NCI-H1092 treated with DMSO at 0.1 percent for 48 hours (cell line): ENCODE measurements at places on chromosomes 1 and 21.
A peak's percentile ranks its signal among the peaks of the same experiment; 100 is the strongest.

- no peak for DNase-seq
These were observed 95.3 kb downstream of the NAV1 start for GRCh38 chr1:201634261-201634660.

DNA sequence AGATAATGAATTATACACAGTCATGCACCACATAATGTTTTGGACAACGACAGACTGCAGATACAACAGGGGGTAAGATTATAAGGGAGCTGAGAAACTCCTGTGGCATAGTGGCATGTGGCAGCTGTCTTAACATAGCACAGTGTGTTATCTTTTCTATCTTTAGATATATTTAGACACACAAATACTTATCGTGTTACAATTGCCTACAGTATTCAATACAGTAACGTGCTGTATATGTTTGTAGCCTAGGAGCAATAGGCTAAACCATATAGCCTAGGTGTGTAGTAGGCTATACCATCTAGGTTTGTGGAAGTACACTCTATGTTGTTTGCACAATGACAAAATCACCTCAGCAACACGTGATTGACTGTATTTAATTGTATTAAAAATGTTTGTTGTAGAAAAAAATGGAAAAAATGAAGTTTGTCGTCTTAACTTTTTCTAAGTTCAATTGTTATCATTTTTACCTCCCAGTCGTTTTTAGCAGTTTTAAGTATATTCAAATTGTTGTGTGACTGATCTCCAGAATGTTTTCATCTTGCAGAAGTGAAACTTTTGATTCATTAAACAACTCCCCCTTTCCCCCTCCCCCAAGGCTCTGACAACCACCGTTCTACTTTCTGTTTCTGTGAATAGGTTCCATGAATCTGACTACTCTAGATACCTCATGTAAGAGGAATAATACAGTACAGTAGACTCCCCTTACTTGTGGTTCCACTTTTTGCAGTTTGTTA lies 351.0 kb upstream of the B3GALT2 start:
- no peak for DNase-seq

DNA sequence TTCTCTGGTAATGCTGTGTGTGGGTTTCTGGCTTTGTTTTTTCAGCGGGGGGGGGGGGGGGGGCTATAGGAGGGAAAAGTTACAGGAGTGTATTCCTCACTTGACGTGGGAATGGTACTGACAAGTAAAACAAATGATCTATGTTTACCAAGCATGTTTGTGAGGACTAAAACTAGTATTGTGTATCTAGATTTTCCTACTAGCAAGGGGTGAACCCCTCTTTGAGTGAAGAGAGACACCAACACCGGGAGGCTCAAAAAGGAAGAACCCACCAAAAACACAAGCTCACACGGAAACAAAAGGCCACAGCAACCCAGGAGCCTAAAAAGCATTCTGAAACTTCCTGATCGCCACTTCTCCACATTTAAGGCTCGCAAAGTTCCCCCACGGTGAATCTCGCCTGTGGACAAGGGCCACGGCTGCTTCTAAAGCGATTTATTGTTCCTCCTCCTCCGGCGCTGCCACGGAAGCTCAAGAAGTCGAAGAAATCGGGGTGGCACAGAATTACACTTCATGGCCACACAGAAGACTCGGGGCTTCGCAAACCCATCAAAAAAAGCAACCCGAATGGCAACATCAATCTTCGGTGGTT lies 703 bp downstream of the PUM1 start:
- peak; percentile 73 for DNase-seq

- DNase-seq, result no peak
These were observed 103.4 kb downstream of the ETS2 start for GRCh38 chr21:38909109-38909508.

- no peak for DNase-seq
These were observed 119.4 kb upstream of the PRMT6 start for GRCh38 chr1:106937104-106937503.

- DNase-seq, result peak; percentile 89
These were observed 9.5 kb downstream of the SIPA1L2 start for GRCh38 chr1:232620356-232620969.

- DNase-seq, result no peak
These were observed 21.9 kb downstream of the HAO2 start for GRCh38 chr1:119390526-119390925.

GRCh38 chr1:191905781-191906180 lies 252.5 kb upstream of the RGS18 start:
- DNase-seq, result no peak

- no peak for DNase-seq
These were observed 7.6 kb upstream of the SLC19A1 start for GRCh38 chr21:45549626-45550463.
